ENCODE measurements at places on chromosomes 6 and 20.

GRCh38 chr6:37689381-37689780, 8.3 kb downstream of the MDGA1 start:
- DNase-seq = no peak

DNA sequence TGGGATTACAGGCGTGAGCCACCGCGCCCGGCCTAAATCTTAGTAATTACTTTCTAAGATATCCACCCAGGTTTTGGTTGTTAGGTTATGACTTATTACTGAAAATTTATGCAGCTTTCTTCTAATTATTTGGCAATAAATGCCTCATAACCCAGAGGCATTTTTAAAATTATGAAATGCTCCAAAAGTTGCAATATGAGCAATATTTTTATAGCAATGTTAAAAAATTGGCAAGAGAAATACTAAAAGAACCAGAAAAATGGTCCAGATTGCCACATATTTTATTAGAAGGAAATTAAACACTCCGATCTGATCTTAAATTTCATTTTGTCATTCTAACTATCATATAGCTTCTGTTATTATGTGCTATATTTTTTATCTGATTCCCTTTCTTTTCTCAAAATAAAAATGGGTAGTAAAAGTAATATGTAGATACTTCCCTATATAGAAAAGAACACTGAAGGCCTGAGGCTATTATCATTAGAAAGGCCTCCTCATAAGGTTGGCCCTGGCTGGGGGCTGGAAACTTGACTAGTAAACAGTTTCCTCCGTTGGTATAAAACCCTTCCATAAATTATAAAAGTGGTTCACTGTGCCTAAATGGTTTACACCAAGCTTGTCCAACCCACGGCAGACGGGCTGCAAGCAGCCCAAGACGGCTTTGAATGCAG, 22.1 kb downstream of the BLOC1S5 start:
- DNase-seq = no peak

- no peak for DNase-seq
Measured at GRCh38 chr6:131362070-131362469, 211.0 kb upstream of the ARG1 start.

- DNase-seq = no peak
Measured at GRCh38 chr6:142413111-142413510, 111.3 kb downstream of the ADGRG6 start.

DNA sequence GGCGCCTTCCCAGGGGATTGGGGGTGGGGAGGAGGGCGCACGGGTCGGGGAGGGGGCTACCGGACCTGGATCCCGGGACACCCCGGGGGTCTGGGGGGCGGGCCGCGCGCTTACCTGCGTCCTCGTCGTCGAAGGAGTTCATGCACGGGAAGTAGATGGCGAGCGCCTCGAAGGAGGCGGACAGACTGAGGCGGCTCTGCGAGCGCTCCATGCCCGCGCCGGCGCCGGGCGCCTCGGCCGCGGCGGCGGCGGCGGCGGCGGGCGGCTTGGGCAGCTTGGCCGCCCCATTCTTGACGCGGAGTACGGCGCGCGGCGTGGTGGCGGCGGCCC, 320 bp downstream of the RIMS4 start:
- no peak for DNase-seq

DNA sequence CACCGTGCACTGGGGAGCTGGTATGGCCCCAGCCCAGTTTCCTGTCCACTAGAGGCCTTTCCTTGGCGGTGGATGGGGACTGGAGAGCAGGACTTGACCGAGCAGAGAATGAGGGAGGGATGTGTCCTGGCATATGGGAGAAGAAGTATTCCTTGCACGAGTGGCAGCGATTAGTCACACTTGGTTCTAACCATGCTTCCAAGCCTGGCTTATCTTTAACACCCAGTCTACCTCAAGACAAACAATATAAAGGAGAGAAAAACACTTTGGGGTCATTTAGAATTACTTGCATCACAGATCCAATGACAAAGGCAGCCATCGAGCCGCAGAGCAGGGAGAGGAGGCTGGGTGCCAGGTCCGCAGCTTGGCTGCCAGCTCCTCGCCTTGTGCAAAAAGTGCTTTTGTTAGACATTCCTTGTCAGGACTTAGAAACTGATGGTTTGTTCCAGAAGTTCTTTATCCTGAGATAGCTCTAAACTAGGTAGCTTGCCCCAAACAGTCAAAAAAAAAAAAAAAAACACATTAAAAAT, 214.9 kb upstream of the GMDS start:
- no peak for DNase-seq

DNA sequence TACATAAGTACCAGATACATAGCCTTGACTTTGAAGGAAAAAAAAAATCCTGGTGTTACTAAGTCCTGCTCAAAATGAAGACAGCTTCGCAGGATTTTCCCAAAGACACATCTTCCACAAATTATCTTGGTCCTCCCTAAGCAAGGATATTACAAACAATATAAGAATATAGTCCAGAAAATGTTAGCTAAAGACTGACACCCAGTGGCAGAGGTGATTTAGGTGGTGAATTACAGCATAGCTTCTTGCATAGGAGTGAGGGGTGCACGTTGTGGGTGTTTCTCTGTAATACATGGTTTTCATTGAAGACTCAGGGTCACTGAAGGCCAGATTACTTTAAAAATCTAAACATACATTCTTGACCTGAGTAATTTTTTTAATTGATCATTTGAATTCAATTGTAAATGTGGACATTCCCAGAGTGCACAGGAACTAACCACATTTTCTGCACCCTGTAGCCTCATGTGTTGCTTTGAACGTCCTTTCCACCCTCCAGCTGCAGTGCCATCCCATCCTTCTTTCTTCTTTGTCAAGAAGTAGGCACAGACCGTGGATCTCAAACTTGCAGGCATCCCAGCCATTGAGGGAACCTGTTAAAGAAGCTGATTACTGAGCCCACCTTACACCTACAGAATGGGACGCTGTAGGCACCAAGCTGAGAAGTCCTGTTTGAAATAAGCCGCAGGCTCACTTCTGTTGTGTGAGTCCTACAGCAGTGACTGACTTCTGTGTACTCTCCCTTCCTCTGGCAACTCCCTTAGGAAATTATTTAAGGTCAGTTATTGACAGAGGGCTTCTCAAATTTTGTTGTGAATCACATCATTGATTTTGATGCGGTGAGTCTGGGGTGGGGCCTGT, 102.6 kb downstream of the PERP start:
- DNase-seq = no peak

GRCh38 chr20:47907031-47907675, 121.9 kb upstream of the SULF2 start:
- DNase-seq = no peak

DNA sequence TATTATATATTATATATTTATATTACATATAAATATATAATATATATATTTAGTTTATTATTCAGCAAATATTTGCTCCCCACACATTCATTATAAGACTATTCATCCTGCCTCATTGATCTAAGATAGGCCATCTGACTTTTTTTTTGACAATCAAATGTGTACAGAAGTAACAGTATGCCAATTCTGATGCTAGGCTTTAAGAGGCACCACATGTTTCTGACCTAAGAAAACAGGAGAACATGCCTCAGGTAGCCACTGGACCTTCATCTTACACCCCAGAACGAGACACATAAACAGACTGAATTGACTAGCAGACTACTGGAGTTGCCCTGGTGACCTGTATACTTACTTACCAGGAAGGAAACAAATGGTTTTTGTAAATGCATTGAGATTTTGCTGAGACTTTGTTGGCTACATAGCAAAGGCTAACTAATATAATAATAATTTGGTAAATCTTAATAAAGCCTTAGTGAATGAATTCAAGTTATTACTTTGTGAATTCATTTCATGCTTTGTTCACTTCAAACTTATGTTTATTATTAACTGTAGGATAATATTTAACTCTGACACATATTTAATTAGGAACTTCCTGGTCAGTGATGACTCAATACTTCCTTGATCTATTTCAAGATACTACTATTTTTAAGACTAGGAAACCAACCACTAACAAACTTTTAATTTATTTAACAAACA, 13.4 kb upstream of the MYO6 start:
- DNase-seq = no peak

GRCh38 chr6:112187736-112188135, 66.6 kb downstream of the LAMA4 start:
- DNase-seq = no peak

DNA sequence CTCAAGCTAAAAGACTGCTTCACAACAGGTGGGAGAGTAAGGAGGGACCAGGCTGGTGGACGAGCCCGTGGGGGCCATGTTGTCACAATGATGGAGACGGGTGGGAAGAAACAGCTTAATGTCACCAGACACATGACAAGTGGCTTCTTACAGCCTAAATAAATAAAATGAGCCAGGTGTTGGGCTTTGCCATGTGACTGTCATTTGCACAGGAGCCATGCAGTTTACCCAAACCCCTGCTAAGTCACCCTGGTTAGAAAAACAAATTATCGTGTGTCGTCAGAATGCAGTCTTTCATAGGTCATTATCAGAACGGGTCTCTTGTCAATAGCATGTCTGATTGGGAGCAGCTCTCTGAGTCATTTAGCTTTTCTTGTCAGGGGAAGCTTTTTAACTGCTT, 18.5 kb downstream of the BTBD3 start:
- no peak for DNase-seq

- DNase-seq = no peak
Measured at GRCh38 chr6:437037-437392, 45.5 kb downstream of the IRF4 start.

DNA sequence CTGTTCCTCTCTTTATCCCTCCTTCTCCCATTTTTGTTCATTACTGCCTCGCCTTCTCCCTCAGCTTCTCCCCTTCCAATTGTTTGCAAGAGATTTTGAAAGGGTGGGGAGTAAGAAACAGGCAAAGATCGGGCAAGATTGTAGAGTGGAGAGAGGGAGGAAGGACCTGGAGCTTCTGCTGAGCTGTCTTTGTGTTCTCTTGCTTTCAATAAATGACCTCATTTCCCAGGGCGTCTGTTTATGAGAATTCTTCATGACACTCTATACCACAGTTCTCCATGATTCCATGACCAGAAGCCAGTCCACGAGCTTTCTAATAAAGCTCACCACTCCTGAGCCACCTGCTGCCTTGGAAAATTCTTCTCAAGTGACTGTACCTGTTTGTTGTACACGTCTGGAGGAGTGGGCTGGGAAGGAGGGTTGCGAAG, 50.0 kb upstream of the PLEKHG1 start:
- DNase-seq = no peak

DNA sequence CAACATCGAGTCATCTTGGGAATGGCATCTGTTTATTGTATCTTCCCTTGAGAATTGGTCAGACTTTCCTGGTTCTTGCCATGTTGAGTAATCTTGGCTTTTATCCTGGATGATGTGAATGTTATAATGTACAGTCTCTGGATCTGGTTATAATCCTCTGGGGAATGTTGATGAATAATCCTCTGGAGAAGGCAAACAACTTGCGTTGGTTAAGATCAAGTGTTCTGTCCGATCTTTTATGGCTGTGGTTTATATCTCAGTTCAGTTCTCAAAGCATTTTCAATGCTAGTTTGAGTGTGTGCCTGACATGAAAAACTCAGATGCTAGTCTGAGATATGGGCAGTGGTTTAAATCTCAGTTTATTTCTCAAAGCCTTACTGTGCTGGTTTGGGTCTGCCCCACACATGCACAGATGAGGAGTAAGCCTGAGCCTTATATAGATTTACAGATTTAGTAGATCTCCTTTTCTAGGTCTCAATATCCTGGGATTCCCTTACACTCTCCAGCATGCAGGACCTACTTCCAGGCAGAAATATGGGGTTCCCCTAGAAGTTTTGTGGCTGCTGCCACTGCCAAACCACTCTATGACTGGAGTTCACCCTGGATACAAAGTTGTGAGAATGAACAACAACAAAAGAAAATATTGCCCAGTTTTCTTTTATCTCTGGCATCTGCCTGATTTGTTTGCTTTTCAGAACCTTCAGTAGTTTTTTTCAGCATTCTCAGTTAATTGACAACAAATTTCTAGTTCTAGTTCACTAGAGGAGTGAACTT, 191.8 kb upstream of the MAN1A1 start:
- DNase-seq = no peak

- DNase-seq = no peak
Measured at GRCh38 chr20:46200582-46201570, 82.8 kb downstream of the CD40 start.

DNA sequence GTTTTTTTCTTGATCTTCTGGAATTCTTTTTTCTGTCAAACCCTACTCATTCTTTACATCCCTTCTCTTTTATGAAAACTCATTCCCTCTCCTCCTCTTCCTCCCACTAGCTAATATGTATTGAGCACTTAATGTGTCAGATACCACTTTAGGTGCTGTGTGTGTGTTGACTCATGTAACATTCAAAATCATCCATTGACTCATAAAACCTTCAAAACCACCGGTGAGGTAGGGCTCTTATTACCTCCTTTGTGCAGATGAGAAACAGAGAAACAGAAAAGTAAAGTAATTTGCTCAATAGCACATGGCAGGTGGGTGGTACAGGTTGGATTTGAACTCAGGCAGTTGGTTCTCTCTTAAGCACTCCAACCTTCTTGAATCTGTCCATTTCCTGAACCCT, 136.3 kb upstream of the NEDD9 start:
- no peak for DNase-seq

GRCh38 chr6:114398481-114398880, 55.7 kb upstream of the HS3ST5 start:
- no peak for DNase-seq

DNA sequence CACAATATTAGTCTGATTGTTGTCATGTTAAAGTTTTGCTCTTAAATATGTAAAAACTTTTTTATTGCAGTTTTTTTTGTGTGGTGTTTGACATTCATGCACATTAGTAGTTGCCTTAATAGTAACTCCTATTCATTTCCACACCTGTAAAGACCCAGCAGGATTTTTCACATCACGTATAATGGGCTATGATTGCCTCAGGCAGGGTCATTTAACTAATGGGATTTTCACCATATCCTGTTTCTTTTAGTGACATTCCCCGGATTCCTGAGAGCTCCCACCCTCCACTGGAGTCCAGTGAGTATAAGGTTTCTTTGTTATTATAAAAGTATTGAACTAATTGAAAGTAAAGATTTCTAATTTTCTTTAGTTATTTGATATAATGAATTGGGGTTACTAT, 359.2 kb downstream of the RIMS1 start:
- no peak for DNase-seq

DNA sequence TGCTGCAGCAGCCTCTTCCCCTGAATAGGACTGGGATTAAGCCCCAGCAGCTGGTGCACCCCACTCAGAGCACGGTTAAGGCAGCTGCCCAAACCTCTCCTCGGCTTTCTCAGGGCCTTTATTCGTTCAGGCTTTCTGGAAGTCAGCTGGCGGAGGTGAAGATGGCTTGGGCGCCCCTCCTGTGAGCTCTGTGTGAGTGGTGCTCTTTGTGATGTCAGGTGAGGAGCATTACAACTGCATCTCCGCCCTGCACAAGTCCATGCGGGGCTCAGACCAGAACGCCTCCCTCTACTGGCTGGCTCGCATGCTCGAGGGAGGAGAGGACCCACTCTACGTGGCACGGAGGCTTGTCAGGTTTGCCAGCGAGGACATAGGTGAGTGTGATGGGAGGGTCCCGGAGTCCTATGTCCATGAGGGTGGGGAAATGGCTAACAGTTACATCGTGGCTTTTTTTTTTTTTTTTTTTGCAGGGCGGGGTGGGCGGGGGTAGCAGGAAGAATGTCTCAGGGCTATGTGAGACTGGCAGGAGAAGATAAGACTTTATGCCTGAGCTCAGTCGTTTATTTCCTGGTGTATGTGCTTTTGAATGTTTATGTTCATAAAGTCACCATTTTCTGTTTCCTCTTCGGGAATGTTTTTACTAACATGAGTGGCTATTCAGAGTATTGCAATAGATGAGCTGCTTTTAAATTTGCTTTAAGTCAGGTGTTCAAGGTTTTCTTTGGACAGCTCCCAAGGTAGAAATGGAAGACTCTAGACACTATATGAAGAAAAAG, 18.2 kb downstream of the WRNIP1 start:
- DNase-seq = no peak

GRCh38 chr6:106084106-106084988, 1.8 kb upstream of the PRDM1 start:
- no peak for DNase-seq

Data from stimulated activated CD4-positive, alpha-beta T cell treated with anti-CD3 and anti-CD28 coated beads, Interleukin-15, amount 100 ng/mL, for 48 hours (primary cell).